Stimulated activated CD8-positive, alpha-beta memory T cell treated with anti-CD3 and anti-CD28 coated beads, Interleukin-7, amount 100 ng/mL, for 4 hours (primary cell): ENCODE measurements at places on chromosomes 4 and X.
A peak's percentile ranks its signal among the peaks of the same experiment; 100 is the strongest.

DNA sequence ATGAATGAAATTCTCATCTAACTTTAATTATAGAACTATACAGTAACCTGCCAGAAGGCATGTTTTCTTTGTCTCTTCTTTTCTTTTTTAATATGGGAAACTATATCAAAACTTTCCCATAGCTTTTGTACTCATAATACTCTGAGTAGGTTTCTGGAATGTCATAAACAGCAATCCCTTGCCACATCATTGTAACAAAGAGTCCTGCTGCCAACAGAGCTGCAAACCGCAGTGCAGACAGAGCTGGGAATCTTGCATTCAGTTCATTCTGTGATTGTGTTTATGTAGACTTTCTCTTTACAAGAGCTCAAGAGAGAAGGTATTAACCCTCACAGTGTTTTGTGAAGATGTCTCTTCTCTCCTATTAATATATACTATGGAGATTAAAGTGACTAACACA is 304.4 kb upstream of the SLIT2 start:
- no peak for DNase-seq

- no peak for DNase-seq
These were observed 140.8 kb upstream of the AGA start for GRCh38 chr4:177582992-177583391.

DNA sequence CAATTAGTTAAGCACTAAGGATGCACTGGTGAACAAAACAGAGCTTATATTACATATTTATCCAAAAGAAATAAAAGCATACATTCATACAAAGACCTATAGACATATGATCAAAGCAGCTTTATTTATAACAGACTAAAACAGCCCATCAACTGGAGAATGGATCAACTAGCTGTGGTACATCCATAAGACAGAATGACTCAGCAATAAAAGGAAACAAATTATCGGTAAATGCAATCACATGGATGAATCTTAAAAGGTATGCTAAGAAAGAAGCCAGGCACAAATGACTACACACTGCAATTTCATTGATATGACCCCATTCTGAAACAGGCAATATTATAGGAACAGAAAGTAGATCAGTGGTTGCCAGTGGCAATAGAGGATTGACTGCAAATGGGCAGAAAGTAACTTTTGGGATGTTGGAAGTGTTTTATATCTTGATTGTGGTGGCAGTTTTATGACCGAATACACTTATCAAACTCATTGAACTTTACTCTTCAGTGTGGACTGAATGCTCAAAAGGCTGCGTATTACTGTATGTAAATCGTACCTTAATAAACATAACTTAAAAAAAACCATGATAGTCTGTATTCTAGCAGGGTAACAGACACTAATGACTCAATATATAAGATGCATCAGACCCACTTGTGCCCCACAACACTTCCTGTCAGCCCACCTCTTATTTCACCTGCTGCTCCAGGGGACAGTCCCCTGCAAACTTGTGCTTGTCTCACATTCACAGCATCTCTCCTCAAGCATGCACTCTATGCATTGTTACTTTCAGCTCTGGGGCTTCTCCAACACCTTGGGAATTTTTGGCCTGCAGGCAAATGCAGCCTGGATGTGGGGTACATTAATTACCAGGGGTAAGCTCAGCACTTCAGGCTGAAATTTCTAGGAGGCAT is 59.1 kb downstream of the MID1IP1 start:
- DNase-seq = peak; percentile 2

DNA sequence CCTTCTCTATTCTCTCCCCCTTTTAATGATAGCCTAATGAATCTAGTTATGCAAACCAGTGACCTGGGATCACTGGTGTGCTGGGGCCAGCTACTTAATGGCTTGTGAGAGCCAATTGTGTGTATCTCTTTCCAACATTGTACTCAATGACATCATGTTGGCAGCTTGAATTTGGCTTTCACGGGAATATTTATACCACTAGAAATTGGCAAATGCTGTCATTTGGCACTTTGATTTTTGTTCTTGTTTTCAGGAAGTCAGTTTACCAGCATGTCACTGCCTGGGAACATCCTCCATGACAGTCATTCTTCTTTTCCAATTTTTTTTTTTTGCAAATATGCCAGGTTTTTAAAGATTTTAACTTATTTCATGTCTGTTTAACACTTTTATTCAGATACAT is 1685.3 kb downstream of the STIM2 start:
- DNase-seq = no peak

- no peak for DNase-seq
These were observed 94.4 kb upstream of the CLCN4 start for GRCh38 chrX:10062352-10062751.

GRCh38 chr4:118948545-118949144 is 60.0 kb downstream of the SYNPO2 start:
- DNase-seq = no peak

GRCh38 chrX:132088864-132089263 is 39.0 kb downstream of the FRMD7 start:
- DNase-seq = no peak

DNA sequence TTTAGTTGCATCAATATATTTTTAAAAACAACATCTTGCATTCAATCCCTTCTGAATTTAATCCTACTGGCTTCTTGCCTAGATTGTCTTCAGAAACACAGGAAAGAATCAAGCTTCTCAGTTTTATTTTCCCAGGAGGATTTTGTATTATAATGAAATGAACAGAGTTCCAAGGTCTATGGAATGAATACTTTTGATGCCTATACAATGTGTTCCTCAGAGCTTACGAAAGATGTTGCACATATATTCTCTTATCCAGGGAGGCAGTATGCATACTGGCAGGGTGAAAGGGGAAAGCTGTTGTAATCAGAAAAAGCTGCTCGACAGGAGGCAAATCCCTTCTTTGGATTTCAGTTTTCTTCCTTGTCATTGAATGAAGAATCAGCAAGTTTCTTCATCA is 8.8 kb downstream of the TMPRSS11D start:
- no peak for DNase-seq

DNA sequence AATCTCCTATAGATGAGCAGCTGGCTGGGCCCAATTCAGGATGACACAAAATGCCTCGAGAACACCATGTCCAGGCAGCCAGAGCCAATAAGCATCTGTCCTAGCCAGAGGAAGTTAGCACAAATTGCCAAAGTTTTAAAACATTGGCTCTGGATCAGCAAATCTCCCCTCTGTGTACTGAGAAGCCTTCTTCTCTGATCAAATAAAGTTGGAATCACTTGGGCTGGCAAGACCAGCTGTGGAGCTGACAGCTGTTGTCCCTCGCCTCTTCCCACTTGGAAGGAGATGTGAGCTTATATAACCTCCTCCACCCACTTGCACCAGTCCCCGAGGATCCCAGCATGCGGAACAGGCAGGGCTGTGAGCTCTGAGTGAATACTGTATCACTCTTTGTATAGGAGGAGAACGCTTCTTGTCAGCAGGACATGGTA is 183.9 kb downstream of the OPHN1 start:
- DNase-seq = no peak

DNA sequence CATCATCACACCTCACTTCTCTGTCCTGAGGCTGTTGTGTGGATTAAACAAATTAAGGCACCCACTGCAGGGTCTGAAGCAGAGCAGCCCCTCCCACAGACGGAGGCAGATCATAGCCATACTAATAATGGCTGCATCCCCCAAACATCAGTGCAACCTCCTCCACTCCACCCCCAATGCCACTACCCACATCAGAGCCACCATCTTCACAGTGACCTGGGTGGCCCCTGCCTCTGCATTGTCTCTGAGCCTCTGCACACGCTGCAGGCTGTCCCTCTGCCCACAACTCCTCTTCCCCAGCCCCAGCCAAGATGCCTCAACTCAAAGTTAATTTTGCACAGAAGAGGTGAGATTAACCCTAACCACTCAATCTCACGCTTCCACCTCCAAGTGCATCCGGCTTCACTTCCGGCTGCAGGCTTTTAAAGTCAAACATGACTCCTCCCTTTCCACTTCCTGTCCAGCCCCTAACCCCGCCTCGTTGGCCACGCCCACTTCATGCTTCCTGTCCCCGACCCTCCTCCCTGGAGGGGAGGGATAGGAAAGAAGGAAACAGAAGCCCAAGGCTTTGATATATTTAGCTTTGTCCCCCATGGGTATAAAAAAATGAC is 22.7 kb downstream of the JAKMIP1 start:
- DNase-seq = no peak

DNA sequence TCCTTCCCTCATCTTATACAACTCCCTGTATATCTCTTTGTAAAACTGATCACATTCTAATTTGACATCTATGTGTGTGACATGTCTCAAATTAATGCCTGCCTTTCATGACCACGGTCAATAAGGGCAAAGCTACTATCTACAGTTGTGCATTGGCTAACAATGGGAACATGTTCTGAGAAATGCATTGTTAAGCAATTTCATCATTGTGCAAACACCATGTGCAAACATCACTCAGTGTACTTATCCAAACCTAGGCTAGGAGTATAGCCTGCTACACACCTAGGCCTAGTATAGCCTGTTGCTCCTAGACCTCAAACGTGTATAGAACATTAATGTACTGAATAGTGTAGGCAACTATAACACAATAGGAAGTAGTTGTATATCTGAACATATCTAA is 95.0 kb downstream of the BANK1 start:
- no peak for DNase-seq

DNA sequence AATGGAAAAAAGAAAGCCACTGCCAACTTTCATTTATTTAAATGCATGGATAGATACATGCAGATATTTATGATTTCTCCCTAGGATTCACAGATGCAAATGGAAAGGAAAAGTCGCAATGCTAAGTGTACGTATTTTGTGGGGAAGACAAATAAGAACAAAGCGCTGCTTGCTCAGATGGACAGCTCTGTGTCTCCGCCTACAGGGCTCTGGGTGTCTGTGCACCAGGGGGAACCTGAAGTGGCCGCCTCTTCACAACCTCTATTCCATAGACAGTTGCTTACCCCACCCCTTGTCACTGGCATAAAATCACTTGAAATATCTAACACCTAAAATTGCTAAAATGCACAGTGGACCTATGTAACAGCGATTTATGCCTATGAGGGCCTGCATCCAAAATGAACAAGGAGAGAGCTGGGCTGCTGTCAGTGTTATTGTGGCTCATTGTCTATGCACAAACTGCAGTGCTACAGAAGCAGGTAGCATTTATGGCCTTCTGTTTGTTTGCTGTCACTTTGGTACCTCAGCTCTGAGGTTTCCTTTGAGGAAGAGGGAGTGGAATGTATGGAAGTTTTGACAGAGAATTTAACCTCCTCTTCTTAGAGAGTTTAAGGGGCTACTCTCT is 58.6 kb upstream of the PAGE1 start:
- DNase-seq = no peak

DNA sequence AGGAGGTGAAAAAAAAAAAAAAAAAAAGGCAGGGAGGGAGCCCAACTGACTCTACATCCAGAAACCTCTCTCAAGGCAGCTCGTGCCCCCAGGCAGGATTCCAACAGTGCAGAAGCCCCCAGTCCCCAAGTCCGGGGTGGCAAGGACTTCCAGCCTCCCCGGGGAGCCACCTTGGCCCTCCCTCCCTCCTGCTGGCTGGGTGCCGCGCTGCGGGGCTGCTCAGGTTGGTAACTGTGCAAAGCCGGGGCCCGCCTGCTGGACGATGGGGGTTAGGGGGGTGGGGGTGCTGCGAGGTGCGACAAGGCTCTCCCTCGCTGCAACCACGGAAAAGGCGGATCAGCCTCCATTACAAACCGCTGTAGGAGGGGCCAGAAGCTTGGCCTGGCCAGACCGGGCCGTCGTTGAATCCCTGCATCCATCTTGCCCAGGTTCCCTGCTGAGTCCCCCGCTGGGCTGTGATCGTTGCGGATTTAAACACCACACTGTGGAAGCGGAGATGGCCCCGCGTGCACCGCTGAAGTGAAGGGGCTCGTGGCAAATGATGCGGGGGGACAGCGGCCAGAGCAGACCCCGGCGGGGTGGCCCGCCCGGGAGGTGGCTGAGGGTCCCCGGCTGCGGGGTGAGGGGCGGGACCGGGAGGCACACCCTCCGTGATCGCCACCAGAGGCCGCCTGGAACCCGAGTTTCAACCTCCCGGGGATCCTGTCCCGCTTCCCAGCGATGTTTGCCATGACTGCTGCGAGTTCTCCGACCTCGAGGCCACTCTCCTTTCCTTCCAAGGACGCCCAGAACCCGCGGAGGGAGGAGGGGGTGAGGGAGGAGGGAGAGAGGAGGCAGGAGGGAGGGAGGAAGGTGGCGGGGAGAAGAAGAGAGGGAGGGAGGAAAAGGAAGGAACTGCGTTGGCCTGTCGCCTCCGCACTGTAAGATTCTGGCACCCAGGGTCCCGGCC is 58.0 kb upstream of the DDX3X start:
- DNase-seq = peak; percentile 3

- DNase-seq = no peak
These were observed 218.4 kb upstream of the BMP3 start for GRCh38 chr4:80812145-80812544.

DNA sequence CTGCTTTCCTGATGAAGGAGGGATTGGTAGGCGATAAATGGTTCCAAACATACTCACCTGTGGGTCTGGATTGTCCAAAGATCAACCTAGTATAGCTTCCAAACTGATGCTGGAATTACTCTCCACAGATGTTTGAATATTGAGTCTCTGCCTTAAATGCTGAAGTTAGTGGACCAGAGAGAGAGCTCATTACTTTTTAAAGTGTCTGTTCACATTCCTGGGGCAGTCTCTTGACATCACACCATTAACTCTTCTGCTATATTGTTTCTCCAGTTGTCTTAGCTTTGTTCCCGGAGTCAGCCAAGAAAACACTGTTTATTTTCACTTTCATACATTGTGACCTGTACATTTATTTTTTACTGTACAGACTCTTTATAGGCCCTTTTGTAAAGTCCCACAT is 35.4 kb downstream of the ARHGEF38 start:
- no peak for DNase-seq

DNA sequence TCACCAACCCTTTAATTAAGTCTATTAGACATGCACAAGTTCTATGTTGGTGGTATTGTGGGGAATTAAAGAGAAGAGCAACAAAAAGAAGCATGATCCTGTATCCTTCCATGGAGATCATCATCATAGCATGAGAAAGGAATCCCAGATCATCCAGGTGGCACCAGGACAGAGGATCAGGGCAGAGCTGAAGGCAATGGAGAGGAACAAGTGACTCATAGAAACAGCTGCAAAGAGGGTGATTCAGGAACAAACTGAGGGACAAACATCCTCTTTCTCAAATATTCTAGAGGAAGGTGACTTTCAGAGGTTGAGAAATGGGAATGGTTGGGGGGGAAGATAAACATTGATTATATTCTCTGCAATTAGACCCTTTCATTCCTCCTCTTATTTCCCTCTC is 105.5 kb upstream of the OTUD4 start:
- DNase-seq = no peak

GRCh38 chr4:121195649-121196048 is 31.5 kb upstream of the TNIP3 start:
- DNase-seq = no peak

- no peak for DNase-seq
These were observed 2582.2 kb downstream of the PCDH7 start for GRCh38 chr4:33302321-33302720.

DNA sequence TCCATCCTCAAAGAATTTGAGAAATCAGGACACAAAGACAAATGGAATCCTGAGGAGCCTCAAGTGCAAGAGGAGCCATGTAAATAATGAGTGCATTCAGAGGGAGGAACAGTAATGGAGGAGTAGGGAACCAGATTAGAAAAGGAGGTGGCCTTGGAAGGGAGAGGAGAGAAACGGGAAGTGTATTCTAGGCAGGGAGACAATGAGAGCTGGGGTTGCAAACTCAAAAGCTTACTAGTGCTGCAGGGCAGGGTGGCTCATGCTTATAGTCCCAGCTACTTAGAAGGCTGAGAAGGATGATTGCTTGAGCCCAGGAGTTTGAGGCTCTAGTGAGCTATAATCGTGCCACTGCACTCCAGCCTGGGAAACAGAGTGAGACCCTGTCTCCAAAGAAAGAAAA is 113.2 kb upstream of the LSM6 start:
- no peak for DNase-seq

- no peak for DNase-seq
These were observed 146.2 kb upstream of the BCOR start for GRCh38 chrX:40243755-40244515.
